Activated B cell treated with CpG ODN at 0.5 μM for 24 hours (primary cell): ENCODE measurements at places on chromosomes 12 and 14.

GRCh38 chr12:73308747-73309146 is 1036.6 kb downstream of the TRHDE start:
- DNase-seq = no peak

DNA sequence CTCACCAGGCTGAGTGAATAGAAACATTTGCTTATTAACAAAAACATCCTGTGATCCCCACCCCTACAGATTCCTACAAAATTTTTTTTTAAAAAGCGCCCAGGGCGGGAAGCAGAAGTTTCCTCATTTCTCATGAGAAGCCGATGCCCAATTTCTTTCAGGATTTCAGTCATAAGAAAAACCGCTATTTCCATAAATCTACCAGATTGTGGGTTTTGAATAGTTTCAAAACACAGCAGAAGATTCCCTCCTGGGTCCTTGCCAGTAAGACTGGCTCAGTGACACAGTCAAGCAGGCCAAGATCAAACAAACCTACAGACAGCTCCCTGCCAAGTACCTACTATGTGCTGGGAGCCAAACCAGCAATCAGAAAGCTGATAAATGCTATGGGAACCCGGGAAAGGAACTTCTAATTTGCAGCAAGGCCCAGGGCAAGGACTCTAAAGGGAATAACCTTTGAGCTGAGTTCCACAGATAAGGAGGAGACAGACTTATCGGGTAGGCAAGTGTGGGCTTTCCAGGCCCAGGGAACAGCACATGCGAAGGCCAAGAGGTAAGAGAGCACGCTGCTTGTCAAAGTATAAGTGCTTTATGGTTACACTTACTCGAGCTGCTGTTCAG is 68.7 kb downstream of the CCDC88C start:
- DNase-seq = no peak

GRCh38 chr12:7221486-7221885 is 32.0 kb downstream of the PEX5 start:
- DNase-seq = no peak

- no peak for DNase-seq
Measured at GRCh38 chr12:47065546-47065945, 13.9 kb upstream of the PCED1B start.

DNA sequence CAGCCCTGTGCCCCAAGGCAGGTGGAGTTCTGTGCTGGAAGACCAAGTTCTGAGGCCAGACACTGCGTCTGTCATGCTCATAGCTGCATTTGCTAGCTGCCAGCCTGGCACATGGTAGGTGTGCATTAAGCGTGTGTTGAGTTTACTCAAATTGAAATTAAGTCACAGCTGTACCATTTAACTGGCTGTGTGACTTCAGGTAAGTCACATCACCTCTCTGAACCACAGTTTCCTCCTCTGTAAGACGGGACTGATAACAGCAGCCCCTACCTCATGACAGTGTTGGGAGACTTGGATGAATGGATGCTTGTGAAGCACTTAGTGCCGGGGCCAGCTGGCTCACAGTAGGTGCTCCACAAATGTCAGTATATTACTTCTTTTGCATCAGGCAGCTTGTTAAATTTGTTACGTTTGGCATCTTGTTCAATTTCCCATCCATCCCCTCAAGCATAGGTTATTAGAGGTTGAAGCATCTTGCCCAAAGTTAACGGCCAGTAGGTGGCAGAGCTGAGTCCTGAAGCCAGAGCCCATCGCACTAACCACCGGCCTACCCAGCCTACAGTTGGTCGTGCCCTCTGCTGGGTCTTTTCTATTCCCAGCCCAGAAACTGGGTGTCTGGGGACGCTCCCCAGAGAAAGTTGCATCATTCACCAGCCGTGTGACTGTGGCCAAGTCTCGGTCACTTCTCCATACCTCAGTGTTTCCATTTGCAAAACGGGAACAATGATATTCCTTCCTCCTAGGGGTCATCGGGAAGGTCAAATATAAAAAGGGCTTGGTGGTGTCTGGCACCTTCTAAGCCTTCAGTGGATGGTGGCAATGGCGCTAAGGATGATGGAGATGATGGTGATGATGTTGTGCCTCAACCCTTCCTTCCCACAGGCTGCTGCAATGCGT is 4.5 kb downstream of the DAO start:
- DNase-seq = peak; percentile 43

DNA sequence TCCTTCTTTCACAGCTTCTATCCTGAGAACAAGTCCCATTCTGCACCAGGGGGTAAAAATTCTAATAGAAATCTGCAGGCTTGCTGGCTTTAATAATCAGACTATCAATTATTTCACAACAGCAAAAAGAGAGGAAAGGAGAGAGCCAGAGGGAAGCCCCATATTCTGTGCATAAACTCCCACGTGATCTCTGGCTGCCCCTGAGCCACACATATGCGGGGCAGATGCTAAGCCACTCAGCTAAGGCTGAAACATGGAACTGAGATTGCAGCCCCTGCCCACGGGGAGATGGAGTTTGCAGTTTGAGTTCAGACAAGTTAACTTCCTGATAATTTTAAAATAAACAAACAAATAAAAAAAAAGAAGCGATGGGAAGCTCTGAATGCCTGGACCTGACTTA is 254.4 kb upstream of the CCDC196 start:
- no peak for DNase-seq

DNA sequence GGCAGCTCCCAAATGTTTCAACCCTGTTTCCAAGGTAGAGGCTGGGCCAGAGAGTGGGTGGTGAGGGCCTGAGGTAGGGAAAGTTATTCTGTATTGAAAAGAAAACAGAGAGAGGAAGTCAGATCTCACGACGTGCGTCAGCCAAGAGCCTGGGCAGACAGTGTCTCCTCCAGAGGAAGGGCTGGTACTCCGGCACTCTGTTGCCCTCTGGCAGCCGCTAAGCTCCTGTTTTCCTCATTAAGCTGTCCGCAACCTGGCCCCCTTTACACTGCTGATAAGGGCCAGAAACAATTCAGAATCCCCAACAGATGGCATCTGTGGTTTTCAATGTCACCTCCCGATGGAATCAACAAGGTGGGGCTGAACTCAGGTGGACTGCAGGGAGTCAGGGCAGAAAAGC is 26.0 kb upstream of the LTBP2 start:
- DNase-seq = no peak

DNA sequence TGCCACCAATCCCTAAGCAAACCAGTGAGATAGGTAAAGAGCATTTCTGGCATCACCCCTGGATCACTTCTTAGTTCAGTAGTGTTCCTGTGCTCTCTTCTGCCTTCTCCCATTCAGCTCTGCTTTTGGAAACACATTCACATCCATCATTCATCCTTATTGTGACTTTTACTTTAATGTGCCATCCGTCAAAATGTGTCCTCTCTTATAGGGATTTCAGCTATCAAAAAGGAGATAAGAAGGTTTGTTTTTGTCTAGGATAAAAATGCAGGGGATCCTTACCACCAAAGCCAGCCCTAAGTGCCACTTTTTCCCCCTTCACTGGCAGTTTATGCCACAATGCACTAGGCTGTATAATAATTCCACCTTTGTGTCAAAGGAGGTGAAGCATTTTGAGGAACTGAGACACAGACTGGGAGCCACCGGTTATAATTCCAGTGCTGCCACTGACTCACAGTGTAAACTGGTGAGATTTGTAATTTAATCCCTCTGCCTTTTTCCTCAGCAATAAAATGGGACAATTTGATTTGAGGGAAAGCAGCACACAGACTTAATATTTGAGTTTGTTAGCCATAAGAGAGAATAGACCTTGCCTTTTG is 158.6 kb downstream of the PAX9 start:
- DNase-seq = no peak

GRCh38 chr12:104958001-104958804 is at the start of gene SLC41A2:
SLC41A2 (minus strand) TSS chr12:104958290; CDS start chr12:104928527, 29,763 bp downstream.
- DNase-seq = peak; percentile 90
